ENCODE measurements at places on chromosomes 6 and 20.

DNA sequence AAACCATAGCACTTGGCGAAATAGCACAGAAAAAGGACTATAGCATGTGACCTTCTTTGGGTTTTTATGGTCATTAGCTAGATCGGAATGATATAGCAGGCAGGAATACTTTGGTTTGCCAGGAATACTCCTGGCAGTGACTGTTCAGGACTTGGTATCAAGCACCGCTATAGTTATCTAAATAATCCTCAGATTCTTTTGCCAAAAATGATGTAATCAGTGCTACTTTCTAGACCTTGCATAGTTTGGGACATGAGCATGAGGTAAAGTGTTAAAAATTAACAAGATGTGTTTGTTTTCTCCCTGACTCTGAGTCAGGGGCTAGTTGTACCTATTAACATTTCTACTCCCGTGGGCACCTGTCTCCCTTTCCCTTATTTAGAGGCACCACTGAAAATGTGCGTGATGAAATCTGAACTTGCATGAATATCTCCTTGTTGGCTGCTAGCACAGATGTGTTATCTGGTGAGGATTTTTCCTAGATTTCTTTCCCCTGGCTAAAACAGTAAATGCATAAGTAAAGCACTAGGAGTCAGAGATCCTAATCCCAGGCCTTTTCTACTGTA is 511.0 kb downstream of the CDKAL1 start:
- no peak for DNase-seq

DNA sequence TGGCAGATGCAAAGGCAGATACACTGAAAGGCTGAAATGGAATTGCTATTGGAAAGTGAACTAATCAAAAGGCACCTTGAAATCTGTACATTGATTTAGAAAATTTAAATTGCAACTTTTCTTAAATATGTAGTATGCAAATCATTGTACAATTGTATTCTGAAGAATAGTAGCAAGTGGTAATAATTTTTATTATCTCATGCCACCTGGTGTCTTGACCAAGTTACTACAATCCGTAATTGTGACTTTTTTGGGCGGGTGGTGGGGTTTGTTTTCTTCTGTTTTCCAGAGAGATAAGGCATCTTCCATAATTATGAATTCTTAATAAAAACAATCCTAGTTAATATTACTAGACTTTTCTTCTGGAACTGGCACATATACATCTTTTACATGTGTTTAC is 12.5 kb upstream of the BCKDHB start:
- DNase-seq: peak; percentile 4

DNA sequence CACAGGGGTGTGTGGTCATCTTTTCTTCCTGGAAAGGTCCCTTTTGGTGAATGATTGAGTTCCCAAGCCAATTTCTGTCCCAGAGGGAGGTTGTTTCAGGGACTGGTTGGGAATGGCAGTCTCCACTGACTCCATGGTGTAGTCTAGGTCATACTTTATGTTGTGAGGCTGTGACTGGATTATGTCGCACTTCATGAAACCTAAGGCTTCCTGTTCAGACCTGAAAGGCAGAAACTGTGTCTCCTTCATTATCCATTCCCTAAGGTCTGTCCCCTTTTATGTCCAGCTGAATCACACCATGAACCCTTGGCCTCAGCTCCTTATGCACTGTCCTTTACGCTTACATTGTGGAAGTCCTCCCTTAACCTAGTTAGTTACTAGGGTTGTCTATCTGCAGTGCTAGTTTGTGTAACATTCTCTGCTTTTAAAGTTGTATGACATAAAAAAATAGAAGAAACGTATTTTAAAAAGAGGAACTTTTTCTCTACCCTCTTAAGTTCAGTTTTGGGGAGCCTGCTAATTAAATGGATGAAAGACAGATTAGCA is 191.3 kb downstream of the JARID2 start:
- no peak for DNase-seq

GRCh38 chr6:45864651-45865050 is 151.0 kb downstream of the CLIC5 start:
- no peak for DNase-seq

GRCh38 chr6:157089258-157089657 is 234.1 kb downstream of the TMEM242 start:
- peak; percentile 61 for DNase-seq

DNA sequence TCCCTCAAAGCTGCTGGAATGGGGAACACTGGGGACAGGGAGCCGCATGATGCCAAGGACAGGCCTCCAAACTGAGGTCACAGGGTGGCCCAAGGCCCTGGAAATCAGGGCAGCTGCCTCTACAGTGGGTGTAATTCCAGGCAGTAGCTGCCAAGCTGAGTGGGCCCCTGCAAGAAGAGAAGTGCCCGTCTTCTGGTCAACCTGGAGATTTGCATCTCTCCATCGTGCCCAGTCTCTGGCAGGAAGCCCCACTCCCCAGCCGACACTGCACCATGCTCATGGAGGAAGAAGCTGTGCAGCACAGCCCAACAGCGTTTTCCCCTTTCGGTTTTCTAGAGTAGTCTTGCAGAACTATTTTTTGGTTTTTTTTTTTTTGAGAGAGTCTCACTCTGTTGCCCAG is 2.2 kb upstream of the FAM209A start:
- no peak for DNase-seq

- no peak for DNase-seq
Measured at GRCh38 chr20:1618479-1618878, 1.3 kb downstream of the SIRPB1 start.

DNA sequence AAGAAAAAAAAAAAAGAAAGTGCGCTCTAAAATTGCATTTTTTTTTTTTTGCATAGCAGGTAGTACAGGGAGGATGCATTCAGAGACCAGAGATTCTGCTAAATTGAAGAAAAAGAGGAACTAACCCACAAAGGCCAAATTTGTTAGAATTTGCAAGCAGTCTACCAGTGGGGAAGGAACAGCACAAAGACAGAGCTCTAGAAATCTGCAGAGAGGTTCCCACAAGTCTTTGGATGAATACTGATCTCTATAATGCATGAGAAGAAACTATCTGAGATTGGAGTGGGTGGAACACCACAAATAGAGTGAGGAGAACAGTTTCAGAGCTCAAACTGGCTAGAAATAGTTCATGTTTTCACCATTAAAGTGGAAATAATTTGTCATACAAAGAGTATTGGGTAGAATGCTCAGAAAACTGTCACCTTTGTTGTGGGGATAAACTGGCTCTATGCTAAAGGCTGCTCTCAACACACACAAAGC is 79.6 kb upstream of the AHI1 start:
- DNase-seq: no peak

DNA sequence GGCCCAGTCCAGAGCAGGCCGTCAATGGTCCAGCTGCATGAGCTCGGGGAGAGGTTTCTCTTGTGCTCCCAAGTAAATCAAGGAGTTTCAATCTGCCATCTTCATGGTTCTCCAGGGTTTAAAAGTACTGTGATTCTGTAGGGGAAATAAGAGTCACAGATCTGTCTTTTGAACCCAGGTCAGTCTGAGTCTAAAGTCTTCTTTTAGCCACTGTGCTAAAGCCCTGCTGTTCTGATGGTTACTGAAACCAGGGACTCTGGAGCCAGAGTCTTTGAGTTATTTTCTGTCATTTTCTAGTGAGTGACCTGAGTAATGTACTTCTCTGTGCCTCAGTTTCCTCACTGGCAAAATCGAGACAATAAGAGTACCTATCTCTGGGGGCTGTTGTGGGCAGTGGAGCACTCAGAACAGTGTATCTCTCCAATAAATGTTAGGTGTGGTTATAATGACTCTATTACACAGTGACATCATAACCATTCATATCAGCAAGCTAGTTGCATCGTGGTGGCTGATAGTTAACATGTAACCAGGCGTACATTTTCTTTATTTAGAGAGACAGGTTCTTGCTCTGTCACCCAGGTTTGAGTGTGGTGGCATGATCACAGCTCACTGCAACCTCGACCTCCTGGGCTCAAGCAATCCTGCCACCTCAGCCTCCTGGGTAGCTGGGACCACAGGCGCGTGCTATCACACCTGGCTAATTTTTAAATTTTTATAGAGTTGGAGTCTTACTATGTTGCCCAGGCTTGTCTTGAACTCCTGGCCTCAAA is 74.6 kb upstream of the KCNG1 start:
- DNase-seq: no peak

- no peak for DNase-seq
Measured at GRCh38 chr6:150711584-150712504, 112.2 kb downstream of the PLEKHG1 start.

GRCh38 chr6:53986721-53987521 is 124.3 kb upstream of the MLIP start:
- DNase-seq: peak; percentile 5

GRCh38 chr20:38315290-38315966 is 11.5 kb downstream of the BPI start:
- peak; percentile 17 for DNase-seq

- DNase-seq: no peak
Measured at GRCh38 chr6:104306211-104306610, 553.5 kb downstream of the HACE1 start.

DNA sequence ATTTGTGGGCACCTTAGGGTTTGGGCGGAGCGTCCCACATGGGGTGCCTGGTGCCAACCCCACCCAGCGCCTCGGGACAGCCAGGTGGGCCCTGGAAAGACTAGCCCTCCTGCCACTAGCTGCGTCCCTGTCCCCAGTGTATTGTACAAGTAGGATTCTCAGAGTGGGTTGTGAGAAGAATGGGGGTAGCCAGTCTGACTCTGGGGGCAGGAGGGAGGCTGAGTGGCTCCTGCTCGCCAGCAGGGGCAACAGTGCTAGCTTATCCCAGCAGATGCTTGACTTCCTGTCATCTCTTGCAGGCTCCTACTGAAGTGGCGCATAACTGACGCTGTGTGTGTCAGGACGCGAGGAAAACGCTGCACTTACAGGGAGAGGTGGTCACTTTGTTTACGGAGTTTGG is 9.3 kb downstream of the PSMA7 start:
- no peak for DNase-seq

- no peak for DNase-seq
Measured at GRCh38 chr6:112659912-112660311, 312.8 kb downstream of the RFPL4B start.

DNA sequence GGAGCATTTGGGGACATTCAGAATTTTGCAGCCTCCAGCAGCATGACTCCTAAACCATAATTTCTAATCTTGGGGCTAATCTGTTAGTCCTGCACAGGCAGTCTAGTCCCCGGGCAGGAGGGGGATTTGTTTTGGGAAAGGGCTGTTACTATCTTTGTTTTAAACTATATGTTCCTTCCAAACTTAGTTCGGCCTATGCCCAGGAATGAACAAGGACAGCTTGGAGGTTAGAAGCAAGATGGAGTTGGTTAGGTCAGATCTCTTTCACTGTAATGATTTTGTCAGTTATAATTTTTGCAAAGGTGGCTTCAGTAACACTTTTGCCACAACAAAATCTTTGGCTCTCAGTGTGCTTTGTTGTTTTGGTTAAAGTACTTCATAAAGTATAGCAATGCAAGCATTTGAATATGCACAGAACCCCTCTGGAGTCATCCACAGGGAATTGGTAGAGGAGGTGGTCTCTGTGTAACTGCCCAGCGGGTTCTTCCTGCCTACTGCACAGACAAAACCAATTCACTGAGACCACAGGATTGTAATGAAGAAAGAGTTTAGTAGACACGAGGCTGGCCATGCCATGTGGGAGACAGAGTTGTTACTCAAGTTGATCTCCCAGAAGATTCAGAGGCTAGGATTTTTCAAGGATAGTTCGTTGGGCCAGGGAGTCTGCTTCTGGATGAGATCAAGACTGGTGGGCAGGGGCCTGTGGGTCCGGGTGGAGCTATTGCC is 224.1 kb upstream of the MYLIP start:
- no peak for DNase-seq

GRCh38 chr6:57248311-57248895 is 26.3 kb upstream of the RAB23 start:
- no peak for DNase-seq

DNA sequence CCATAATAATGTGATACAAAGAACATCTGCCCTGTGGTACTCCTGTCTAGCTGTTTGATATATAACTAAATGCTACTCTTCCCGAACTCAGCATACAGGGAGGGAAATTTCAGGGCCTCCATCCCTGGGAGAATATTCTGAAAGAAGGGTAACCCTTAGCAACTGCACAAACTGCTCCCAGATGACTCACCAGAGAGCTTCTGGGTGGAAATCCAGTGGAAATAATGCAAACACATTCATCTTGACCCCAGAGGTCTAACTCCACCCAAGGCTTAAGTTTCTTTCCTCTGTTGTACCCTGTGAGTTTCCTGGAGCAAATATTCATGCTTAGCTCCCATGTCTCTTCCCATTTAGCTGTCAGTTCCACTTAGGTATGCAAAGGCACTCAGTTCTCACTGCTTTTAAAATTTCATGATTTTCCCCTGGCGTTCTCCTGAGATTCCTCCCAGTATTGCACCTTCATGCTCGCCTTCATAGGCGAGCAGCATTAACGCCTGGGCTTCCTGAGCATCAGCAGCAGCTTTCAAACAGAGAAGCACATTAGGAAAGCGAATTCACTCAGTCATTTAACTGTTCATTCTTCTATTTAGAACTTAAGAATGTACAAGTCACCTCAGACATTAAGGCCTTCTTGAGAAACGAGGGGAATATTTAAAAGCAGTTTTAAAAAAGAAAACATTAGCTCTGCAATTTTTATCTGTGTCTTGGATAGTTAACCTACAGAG is 43.8 kb upstream of the LAMA4 start:
- DNase-seq: peak; percentile 94

DNA sequence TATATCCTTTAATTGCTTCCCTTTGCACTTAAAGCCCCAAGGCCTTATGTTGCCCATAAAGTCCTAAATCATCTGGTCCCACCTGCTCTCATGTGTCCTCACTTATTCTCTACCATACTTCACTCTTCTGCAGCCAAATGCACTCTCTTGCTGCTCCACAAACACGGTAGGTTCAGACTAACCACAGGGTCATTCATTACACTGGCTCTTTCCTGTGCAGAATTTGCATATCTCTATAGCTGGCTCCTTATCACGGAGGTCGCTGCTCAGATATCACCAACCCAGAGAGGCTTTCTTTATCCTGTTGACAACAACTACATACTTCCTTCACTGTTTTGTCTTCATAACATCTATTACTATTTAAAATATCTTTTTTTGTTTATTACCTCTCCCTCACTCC is 86.8 kb downstream of the MOXD1 start:
- DNase-seq: no peak

DNA sequence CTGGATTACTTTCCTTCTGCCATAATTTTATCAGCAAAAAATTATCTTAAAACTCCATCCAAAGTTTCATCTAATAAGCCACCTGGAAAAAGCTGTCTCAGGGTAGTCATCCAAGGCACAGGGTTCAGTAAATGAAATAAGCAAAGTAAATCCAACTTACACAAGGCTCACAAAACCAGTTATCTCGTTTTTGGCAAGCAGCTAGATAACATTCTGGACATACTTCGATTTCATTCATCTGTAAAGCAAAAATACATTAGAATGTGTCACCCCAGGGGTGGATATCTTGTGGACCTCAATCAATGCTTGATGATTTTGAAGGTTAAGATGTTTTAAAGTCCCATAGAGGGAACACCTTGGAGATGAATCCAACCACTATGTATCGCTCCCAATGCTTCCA is 73.1 kb downstream of the ZMYND8 start:
- no peak for DNase-seq

DNA sequence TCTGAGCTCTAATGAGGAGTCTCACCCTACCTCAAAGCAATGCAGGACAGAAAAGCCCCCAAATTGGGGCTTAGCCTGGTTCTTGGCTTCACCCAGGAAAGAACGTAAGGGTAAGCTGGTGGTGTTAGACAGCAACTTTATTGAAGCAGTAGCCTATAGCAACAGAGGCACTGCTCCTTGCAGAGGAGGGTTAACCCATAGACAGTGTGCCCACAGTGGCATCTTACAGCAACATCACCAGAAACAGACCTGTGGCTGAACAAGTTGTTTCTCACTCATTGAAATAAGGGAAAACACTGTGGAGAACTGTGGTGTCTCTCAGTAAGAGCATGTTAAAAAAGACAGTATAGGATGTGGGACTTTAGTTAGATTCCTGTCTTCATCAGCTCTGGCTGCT is 80.4 kb upstream of the SPTLC3 start:
- no peak for DNase-seq

- peak; percentile 86 for DNase-seq
Measured at GRCh38 chr20:49928411-49929141, 7.6 kb upstream of the RNF114 start.
